ENCODE measurements at places on chromosomes 3 and 15.
A peak's percentile ranks its signal among the peaks of the same experiment; 100 is the strongest.

GRCh38 chr3:46282696-46283095 lies 40.4 kb downstream of the CCR3 start:
- DNase-seq = no peak

- DNase-seq = no peak
Measured at GRCh38 chr3:126995254-126995780, 12.4 kb downstream of the PLXNA1 start.

GRCh38 chr3:151838574-151839312 lies 24.8 kb downstream of the AADAC start:
- DNase-seq = peak; percentile 0

GRCh38 chr3:139670196-139670595 lies 7.6 kb downstream of the NMNAT3 start:
- no peak for DNase-seq

DNA sequence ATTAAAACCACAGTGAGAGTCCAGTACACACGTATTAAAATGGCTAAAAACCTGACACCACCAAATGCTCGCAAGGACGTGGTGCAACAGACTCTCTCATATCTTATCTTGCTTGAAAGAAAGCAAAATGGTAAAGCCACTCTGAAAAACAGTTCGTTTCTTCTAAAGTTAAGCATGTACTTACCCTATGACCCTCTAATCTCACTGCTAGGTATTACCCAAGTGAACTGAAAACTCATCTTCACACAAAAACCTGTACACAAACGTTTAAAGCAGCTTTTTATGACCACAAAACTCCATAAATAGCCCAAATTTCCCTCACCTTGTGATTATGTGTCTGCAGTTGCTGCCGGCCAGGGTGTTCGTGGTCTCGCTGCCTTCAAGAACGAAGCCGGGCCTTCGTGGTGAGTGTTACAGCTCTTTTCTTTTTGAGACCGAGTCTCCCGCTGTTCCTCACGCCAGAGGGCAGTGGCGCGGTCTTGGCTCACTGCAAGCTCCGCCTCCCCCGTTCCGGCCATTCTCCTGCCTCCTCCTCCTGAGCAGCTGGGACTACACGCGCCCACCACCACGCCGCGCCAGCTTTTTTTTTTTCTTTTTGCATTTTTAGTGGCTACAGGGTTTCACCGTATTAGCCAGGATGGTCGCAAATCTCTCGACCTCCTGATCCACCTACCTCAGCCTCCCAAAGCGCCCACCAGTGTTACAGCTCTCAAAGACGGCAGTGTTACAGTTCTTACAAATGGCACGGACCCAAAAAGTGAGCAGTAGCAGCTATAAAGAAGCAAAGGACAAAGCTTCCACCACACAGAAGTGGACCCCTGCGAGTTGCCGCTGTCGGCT lies 165.4 kb downstream of the TJP1 start:
- no peak for DNase-seq

GRCh38 chr3:190084983-190085382 lies 35.7 kb downstream of the P3H2 start:
- DNase-seq = no peak

- DNase-seq = no peak
Measured at GRCh38 chr15:61556037-61556648, 327.0 kb upstream of the RORA start.

DNA sequence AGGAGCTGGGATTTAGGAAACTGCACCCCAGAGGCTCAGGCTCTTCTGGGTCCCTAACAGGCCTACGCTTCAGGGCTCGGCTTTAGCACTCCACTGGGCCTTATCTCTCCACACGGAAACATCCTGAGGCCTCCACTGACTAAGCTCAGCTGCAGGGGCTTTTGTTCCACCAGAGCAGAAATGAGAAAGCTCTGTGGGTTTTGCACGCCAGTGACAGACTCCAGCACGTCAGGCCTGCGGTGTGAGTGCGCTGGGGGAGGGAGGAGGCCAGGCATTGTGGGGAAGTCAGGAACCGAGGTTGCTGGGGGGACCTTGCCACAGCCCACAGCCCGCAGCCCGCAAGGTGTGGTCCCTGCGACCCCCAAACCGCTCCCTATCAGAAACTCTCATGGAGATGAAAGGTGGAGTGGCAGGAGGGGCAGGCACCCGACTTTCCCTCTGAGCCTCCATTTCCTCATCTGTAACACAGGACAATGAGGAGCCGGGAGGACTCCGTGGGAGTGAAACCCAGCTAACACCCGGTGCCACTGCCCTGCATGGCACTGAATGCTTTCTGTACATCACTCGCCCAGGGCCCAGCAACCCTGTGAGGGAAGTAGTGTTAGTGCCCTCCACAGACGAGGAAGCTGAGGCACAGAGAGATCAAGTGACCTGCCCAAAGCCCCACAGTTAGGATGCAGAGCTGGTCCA lies 106.5 kb downstream of the TPRA1 start:
- no peak for DNase-seq

All from stimulated activated CD4-positive, alpha-beta T cell treated with anti-CD3 and anti-CD28 coated beads, Interleukin-1b, Interleukin-23, amount 100 ng/mL, for 1 hour (primary cell).